Stimulated activated CD8-positive, alpha-beta memory T cell treated with anti-CD3 and anti-CD28 coated beads, Interleukin-7, amount 100 ng/mL, for 1 hour (primary cell): ENCODE measurements at places on chromosomes 5 and 9.

DNA sequence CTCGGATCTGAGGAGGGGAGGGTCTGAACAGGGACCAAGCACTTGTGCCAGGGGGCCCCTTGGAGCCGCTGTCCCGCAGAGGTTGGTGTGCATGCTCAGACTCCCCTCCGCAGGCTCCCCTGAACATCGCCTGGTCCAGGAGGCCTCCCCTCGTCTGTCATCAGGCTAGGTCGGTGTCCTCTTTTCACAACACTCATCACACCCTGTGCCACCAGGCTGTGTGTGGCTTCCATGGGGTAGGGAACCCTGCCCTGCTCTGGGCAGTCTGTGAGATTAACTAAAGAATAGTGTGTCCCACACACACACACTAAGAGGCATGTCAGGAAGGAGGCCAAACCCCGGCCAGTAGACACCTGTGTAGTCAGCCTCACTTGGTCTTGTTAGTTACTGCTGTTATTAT lies 119.3 kb downstream of the C5orf15 start:
- DNase-seq = no peak

DNA sequence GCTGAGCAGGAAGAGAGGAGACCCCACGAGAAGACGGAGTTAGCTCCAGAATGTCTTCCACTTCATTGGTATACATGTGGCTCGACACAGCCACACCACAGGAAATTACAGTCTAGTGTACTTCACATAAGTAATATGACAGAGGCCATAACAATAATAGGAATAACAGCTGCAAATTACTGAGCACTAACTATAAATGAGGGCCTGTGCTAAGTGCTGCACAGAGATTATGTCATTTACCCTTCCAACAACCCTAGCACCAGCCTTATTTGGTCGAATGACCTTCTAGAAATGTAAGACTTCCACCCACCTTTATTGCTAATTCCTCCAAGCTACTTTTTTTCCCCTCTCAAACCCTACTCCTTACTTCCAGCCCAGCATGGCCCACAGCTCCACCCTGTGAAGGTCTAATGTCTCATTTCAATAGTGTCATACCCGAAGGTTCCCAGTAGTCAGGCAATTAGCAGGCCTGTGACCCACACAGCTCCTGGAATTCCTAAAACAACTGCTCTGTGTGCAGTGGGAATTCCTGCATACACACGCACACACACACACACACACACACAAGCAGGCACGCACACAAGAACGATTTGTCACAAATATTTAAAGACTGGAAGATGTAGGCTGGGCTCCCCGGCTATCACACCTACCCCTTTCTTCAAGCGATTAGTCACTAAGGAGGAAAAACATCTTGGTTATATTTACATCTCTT lies 134.5 kb downstream of the FRMD3 start:
- DNase-seq = no peak

DNA sequence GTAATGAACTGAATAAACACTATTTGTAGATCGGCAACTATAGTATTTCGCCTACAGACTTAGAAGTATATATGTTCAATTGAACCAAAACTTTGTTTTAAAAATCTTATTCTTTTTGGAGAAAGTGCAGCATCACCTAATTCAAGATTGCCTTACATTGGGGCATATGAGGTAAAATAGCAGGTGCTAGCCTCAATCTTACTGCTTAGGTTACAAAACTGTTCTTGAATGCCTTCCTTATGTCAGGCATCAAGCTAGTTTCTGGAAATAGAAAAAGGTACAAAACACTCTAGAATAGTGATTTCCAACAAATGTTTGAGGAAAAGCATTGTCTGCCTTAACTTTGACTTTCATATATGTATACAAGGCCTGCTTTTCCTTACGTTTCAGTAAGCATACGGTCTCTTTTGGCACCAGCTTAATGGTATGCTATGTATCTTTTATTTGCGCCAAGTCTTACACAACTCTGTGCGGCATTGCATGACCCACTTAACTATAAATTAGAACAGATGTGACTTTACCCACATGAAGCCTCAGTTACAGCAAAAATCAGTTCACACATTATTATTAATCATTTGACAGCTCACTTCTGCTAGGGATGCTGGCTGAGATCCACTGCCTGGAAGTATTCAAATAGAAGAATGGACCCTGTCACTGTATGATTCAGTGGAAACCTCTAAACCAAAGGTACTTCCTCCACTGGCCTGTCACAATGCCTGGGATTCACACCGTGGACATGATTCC lies 174.1 kb downstream of the PRELID2 start:
- no peak for DNase-seq

- DNase-seq = no peak
Observed at GRCh38 chr5:53239301-53239990, 129.9 kb upstream of the MOCS2 start.

GRCh38 chr9:1051584-1052275 lies 1.6 kb downstream of the DMRT2 start:
- no peak for DNase-seq

GRCh38 chr9:109468927-109469326 lies 29.2 kb downstream of the PTPN3 start:
- DNase-seq = no peak

DNA sequence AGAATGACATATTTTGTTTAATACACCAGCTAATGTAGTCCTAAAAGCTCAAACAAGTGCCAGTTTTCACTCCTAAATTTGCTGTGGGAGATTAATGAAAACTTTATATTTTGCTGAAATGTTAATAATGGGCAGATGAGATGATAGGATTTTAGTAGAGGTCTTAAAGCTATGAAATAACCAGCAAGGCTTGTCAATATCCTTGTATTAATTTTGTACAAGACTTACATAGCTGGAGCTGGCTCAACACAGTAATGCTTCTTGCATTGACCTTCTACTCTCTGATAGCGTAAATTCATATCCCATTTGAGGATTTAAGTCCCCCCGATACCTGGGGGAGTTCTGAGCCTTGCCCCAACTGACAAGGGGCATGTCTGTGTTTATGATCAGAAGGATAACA lies 219.2 kb downstream of the MAPKAP1 start:
- DNase-seq = no peak

GRCh38 chr9:37840560-37841194 lies 40.1 kb downstream of the DCAF10 start:
- DNase-seq = no peak

DNA sequence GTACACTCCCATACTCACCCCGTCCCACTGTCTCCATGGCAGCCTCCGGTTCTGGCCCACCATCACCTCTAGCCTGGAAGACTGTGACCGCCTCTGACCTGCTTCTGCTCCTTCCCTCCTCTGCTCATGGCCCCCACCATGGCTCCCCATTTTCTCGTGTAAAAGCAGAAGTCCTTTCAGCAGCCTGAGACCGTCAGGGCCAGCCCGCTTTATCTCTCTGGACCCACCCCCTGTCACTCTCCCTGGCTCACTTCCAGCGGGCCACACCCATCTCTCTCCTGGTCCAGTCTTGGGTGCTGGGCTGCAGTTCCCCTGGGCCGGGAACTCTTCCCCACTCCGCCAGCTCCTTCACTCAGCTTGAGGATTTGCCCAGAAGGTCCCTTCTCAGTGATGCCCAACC lies 96.0 kb upstream of the RUFY1 start:
- no peak for DNase-seq

DNA sequence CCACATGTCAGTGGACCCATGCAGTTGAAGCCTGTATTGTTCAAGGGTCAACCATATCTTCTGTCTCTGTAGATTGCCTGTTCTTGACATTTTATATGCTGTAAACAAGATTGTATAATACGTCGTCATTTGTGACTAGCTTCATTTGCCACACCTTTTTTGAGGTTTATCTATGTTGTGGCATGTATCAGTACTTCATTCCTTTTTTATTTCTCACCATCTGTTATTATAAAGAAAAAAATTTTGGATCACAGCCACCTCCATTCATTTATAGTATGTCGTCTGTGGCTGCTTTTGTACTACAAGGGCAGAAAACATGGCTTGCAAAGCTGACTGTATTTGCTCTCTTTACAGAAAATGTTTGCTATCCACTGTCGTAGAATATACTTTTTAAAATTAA lies 72.4 kb downstream of the TEK start:
- DNase-seq = no peak

GRCh38 chr5:177496727-177497291 lies 595 bp downstream of the PDLIM7 start:
- DNase-seq = no peak

DNA sequence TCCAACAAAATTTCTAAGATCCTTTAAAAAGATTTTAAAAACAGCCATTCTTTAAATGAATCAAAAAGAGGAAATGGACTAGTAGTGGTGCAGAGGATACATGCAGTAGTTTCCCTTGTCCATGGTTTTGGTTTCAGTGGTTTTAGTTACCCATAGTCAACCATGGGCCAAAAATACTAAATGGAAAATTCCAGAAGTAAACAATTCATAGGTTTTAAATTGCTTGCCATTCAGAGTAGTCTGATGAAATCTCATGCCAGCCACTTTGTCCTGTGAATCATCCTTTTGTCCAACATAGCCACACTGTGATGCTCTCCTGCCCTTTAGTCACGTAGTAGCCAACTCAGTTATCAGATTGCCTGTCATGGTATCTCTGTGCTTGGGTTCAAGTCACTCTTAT lies 286.1 kb downstream of the ANXA1 start:
- no peak for DNase-seq

- DNase-seq = no peak
Observed at GRCh38 chr9:123488722-123489321, 132.8 kb downstream of the CRB2 start.

GRCh38 chr9:93620881-93621820 lies 44.8 kb downstream of the PHF2 start:
- no peak for DNase-seq

DNA sequence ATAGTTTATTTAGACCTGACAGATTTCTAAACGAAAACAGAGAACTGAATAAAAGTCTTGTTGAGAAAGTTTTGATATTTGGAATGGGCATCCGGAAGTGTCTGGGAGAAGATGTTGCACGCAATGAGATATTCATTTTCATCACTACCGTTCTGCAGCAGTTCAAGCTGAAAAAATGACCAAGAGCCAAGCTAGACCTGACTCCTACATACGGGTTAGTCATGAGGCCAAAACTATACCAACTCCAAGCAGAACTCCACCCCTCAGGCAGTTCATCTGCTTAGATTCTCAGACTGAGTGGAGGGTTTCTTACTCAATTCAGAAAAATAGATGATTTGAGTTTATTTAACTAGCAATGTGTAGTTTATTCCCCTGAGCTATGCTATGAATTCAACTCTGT lies 95.4 kb upstream of the ANXA1 start:
- DNase-seq = no peak

DNA sequence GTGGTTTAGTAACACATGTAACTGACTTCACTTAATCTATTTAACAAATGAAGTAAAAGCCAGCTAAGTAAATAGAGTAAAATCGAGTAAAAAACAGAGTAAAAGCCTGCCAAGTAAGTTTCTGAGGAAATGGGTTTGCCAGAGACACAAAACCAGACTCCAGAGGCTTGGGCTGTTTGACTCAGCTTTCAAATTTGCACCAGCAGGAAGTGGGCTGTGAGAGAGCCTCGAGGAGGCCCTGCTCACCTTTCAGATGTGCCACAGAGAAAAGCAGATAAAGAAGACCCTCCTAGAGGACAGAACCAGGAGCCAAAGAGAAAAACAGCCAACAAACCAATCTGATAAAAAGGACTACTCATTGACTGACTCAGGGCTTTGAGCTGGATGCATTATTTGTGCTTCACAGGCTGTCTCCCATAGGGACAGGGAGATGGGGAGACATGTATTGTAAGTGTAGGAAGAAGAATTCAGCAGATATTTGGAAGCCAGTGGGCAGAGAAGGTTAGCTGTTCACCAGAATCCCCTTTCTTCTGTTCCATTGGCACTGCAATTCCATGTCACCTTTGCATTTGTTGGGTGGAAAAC lies 14.4 kb upstream of the AMACR start:
- no peak for DNase-seq

DNA sequence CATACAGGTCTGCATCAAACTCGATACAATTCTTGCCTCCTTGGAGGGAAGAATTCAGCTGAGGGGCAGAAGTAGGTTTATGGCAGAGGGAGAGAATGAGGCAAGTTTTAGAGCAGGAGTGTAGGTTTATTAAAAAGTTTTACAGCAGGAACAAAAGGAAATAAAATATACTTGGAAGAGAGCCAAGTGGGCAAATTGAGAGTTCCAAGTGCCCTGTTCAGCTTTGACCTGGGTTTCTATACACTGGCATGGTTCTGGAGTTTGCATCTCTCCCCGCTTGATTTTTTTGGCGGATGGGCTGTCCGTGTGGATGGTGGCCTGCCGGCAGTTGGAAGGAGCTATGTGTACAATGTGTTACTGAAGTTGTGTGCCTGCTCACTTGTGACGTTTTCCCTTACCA lies 116.1 kb downstream of the ALDH1A1 start:
- no peak for DNase-seq

- no peak for DNase-seq
Observed at GRCh38 chr5:135185481-135186065, 151.5 kb upstream of the PITX1 start.

DNA sequence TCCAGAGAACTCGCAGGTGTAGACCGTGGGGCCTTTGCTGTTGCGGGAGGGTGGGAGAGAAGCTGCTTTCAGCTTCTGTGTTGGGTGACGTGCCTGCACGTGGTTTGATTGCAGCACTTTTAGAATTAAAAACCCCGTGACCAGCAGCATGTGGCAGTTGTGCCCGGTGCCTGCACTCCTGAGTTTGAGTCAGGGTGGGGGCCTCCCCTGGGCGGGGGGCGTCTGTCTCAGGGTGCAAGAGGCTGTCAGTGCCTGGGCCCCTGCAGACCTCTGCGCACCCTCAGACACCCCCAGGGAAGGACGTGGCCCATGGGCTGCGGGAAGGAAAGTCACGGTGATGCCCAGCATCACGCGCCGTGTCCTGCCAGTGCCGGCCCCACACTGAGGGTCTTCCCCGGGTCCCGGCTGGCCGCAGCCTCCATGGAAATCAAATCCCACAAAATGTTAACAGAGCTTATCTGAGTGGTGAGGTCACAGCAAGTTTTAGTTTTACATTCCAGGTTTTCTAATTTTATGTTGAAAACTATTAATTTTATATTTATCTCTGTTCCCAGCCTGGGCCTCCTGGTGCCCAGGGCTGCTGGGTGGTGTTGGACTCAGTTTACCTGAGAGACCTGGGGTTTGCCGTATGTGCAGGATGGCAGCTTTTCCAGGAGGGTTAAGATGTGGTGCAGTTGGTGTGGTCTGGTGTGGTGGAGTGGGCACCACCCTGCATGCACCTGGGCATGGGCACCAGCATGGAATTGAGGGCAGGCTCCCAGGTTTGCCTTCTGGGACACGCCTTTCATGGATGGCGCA lies 33.3 kb downstream of the AHRR start:
- no peak for DNase-seq

DNA sequence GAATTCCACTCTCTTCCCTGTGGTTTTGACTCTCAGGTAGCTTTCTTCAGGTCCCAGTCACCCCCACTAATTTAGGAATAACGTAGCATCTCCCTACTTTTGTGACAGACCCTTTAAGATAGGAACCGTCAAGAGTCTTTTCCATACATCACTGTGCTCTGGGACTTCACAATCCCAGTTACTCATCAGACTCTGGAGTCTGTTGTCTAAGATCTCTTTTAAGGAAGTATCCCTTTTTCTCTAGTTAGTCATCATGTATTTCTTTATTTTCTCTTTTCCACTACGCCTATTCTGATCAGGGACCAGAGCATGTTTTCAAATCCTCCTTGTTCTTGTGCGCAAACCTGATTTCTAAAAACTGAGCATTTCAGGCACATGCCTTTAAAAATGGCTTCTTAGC lies 143.0 kb downstream of the GOLPH3 start:
- no peak for DNase-seq
